MM.1S (cell line): ENCODE measurements at places on chromosomes 11 and 22.

GRCh38 chr22:21697880-21698279 is 32.1 kb downstream of the PPIL2 start:
- no peak for DNase-seq

DNA sequence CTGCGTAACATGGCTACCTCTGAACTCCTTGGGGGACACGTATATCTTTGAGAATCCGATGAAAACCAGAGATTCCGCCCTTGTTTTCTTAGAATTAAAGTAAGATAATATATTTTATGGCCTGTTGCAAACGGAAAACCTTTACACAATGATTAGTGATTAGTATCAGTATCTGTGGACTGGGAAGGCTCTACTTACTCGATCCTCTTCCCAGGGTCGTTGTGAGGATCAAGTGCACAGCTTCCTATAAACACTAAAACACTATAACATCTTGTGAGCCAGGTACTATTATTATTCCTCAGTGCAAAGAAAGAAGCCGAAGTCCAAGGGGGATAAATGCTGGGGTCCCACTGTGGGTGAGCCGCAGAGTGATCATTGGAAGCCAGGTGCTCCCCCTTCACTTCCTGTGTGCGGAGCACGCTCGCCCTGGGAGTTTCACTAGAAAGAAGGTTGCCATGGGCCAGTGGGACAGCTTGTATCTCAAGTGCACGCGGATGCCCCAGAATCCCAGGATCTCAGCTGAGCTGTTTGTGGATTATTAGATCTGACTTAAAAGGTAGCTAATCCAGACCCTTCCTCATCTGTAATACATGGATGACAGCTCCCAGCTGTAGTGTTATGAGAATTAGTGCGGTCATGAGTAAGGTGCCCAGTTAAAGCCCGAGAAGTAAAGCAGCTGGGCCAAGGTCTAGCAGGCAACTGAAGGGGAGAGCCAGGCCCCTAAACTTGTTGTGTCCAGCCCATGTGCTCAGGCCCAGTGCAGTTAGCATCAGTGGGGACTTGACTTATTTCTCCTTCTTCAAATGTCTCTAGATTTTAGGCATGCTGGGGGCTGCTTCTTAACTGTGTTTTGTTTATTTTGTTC is 839 bp downstream of the CBY1 start:
- DNase-seq: peak; percentile 24

DNA sequence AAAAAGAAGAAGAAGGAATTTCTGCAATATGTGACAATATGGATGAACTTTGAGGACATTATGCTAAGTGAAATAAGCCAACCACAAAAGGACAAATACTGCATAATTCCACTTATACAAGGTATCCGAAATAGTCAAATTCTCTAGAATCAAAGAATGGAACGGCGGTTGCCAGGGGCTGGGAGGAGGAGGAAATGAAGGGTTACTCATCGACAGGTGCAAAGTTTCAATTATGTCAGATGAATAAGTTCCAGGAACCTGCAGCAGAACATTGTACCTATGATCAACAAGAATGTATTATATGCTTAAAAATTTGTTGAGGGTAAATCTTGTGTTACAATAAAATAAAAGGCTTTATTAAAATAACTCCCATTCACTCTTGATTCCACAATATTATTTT is 49.0 kb downstream of the SC5D start:
- no peak for DNase-seq

DNA sequence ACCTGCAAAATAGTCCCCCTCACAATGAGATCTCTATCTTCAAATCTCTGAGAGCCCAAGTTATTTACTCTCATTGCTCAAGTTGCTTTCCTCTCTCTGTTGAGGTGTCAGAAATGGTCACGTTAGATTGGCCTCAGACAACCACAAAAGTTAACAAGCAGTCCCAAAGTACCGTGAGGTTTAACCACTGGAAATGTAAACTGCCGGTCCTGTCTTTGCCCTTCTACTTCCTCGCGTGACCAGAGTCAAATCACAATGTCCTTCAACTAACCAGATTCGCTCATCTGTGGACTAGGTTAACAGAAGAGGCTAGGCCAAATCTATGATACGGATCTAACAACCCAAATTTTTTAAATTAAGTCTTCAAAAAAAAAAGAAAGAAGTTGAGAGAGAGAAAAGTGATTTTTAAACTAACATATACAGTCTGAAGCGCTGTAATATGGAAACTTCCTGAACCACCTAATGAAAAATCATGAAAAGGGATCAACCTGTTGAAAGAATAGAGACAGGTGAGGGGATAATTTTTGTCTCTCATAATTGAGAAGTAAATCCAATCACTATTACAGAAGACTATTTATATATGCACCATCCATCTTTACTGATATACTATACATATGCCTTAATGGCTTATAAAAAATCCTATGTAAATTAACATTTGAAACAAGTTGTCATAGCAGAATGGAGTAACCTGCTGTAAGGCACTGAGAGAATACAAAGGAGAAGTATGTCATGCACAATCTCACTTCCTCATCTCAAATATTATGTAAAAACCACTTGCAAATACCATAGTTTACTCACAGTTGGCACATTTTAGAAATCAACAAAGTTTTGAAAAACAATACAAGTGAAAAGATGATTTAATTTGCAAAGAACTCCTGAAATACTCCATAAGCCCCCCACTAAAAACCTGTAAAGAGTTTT is 3.3 kb upstream of the JAML start:
- no peak for DNase-seq

DNA sequence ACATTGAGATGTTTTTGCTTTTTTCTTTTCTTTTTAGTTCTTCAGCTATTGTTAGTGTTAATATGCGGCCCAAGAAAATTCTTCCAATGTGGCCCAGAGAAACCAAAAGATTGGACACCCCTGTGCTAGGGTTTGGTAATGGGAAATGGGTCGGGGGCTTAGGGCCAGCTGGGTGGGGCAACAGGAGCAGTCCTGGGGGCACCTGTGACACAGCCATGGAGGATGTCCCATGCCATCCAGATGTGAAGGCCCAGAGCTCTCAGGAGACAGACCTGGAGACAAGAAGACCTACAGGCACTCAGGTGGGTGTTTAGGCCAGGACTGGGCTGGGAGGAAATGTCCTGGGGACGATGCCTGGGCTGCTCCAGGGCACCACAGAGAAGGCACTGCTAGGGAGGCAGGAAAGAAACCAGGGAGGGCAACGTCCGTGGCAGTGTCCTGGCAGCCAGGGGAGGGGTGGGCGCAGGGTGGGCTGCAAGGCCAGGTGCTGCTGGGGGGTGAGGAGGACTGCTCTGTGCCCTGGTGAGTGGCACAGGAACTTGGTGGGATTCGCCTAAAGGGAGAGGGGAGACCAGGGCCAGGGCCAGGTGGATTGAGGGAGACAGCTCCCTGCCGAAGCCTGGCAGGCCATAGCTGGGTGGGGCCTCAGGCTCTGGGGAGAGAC is 21.4 kb downstream of the RELT start:
- DNase-seq: no peak

GRCh38 chr22:39381930-39382329 is 17.6 kb upstream of the TAB1 start:
- no peak for DNase-seq

DNA sequence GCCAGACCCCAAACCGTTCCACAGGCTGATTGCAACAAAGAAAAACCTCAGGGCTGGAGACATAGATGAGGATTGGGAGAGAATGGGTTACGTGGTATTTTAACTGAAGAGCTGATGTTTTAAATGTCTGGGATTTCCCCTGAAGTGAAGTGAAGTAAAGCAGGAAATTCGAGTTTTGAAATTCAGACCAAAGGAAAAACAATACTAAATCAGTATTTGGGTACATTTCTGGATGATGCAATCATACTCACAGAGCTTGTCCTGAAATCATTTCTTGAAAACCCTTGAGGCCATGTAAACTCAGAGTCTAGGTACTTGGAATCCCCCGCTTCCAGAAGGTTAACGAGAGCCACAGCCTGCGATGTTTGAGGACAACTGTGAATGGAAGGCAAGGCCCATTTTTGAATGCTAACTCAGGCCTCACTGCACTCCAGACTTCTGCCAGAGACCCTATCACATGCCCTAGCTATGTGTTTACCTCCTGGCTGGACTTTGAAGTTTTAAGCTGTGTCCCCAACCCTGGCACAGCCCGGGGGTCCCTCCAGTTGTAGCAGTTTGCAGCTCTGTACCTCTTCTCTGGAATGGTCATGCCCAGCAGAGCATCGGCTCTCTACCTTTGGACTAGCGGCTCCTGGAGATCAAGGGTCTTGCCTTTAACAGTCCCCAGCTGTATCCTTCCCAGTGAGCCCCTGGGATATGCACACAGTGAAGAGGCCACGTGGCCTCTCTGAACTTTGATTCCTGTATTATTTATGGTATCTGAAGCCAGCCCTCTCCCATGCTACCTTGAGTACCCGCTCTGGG is 5.4 kb upstream of the FTH1 start:
- DNase-seq: no peak

DNA sequence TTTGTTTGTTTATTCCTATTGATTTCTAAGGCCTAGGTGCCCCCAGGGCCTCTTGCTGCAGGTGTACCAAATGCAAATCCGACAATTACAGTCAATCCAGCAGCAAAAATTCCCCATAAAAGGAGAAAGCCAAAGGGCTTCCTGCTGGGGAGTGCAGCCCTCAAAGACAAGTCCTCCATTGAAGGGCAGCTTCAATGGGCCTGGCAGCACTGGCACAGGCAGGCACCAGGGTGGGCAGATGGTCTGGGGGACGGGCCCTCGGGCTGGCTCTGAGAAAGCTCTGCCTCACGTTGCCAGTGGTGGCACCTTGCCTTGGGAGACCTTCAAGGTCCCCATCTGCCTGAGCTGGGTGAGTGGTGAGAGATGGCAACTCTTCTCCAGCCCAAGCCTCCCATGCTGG is 128.0 kb downstream of the DSCAML1 start:
- DNase-seq: no peak

DNA sequence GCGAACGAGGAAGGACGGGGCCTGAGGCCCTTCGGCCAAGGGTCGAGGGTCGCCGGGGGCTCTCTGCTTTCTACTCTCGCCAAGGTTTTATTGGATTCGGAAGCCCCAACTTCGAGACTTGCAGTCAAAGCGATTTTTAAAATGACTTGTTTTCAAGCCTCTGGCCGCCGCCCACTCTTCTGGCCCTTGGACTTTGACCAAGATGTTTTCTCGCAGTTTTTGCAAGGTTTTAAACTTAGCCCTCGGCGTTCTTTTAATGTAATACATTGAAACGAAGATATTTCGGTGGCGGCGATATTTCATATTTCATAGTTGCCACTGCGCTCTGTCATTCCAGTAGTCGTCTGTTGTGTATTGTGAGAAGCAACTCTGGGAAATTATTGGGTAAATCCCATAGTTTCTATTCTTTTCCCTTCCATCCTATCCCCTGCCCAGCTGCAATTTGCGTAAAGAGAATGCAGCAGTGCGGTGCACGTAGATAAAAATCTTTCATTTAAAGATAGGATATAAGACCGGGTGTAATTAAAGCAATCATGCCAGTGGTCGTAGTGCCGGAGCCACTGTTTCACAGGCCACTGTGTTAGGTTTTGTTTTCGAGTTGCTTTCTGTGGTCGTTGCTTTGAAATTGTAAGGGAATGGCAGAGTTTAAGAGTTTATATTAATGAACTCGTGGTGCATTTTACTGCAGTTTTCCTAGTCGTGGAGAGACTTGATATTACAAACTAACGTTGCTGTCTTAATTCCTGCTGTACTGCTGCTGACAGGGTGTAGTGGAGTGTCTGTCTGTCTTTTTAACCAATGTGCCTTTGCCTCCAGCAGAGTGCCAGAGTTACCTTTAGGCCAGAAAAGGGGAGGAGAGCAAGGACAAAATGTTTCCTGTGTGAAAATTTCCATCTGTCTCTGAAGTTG is 702 bp downstream of the BIRC2 start:
- DNase-seq: peak; percentile 48

GRCh38 chr11:118152552-118153471 is at the start of gene SCN4B:
TSS of gene SCN4B (minus strand) at chr11:118152823. CDS start at chr11:118152673, 150 bp downstream.
- DNase-seq: no peak

DNA sequence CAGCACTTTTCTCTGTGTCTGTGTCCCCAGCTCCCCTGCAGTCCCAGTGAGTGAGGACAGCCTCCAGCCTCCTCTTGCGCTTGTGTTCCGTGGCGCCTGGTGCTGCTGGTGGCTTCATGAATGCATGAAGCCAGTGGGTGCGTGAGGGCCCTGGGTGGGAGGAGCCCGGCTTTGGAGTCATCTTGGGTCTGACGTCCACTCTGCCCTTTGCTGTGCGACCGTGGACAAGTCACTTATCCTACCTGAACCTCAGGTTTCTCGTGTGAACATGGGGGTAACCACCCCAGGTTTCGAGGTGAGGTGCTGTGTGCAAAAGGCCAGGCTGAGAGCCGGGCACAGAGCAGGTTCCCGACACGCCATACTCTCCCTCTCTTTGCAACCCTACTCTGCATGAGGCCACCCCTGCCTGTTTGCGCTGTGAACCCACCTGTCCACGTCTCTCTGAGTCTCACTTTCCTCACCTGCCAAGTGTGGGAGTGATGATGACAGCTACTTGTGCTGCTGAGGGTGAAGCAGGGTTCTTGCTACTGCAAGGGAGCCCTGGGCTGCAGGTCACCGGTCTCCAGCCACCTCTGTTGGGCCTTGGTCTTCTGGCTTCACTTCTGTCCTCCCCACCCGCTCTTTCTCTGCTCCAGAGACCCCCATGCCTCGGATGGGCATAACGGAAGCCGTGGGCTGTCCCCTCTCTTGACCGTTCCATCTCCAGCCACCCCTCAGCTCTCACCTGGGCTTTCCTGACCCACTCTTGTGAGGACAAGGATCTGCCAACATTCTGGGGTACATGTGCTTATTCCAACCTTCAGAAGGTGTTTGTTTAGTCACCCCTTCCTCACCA is 537.6 kb downstream of the TBC1D22A start:
- no peak for DNase-seq

DNA sequence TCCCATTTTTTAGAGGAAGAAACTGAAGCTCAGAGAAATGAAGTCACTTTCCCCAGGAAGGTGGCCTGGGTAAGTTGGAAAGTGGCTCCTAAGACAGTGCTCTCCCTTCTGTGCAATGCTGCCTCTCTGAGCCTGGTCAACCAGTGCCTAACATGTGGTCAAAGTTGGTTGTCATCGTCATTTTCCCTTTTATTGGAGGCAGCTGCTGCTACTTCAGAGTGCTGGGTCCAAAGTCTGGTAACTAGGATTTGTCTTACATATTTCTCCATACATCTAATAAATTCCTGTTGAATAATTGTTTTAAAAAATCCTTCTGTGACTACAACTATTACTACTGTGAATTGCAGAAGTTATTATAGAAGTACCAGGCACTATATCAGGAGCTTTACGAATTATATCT is 48.1 kb downstream of the TECTA start:
- no peak for DNase-seq

GRCh38 chr11:27545946-27546345 is 39.4 kb upstream of the LIN7C start:
- DNase-seq: no peak

DNA sequence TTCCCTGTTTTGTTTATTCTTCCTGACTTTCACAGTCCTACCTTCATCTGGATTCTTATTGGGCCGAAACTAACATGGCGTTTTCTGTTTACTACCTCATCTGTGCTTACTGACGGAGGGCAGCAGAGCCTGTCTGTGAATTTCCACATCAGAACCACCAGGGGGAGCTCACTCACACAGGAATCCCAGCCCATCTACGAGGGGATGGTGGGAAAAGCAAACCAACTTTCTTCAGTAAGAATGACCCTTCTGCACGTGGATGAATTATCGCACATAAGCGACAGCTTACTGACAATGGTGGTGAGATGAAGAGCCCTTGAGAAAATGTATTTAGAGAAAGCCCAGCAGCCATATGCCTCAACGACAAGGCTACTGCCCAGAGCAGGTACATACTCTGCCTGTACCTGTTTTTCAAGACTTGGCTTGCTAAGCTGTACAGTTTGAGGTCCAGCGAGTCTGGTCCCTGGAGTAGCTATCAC is 42.5 kb downstream of the LARGE2 start:
- DNase-seq: peak; percentile 71
